SIG-M5 (cell line): ENCODE measurements at places on chromosomes 12 and 14.

GRCh38 chr14:89091781-89092180 lies 267.3 kb downstream of the TTC8 start:
- no peak for DNase-seq

DNA sequence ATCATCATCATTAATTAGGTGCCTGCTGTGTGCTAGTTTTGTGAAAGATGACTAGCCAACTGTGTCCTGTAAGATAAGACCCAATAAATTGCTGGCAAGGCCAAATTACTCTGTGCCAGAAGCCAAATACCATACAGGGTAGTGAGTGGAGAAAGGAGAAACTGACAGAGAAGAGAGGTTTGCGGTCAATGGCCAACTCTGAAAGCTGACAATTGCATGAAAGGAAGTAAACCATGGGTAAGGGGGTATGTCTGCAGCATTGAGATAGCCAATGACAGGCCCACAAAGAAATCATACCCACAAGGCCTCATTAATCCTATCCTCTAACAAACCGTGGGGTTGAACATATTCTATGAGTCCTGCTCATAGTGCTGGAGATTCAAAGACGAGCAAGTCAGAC lies 236.6 kb upstream of the CCDC196 start:
- DNase-seq, result no peak

DNA sequence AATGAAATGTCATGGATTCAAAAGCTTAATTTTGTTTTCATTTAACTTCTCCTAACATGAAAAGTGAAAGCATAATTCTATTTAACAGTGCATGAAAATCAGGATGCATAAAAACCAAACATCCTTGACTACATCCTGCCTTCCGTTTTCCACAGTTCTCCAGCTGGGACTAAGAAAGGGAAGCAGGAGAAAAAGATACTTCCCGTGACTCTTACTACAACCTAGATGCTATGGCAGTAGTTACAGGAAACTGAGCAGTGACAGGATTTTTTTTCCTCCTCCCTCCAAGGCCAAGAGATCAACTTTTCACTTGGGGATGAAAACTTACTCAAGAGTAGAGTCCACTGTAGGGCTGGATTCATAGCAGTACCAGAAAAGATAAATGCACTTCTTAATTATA lies 2.6 kb downstream of the EXOC5 start:
- DNase-seq, result no peak

DNA sequence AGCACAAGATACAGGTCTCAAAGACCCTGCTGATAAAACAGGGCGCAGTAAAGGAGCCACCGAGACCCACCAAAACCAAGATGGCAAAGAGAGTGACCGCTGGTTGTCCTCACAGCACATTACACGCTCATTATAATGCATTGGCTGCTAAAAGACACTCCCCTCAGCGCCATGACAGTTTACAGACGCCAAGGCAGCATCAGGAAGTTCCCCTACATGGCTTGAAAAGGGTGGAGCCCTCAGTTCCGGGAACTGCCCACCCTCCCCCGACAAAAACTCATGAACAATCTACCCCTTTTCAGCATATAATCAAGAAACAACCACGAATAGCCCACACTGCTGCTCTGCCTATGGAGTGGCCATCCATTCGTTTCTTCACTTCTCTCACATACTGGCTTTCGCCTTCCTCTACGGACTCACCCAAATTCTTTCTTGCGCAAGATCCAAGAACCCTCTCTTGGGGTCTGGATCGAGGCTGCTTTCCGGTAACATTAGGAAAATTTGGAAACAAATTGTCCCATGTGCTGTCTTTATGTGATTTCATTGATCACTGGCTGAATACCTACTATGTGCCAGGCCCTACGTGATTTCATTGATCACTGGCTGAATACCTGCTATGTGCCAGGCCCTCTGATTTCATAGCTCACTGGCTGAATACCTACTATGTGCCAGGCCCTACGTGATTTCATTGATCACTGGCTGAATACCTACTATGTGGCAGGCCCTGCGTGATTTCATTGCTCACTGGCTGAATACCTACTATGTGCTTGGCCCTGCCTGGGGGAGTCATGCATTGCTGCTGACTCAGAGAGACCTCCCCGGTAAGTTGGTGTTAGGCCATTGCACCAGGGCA lies 126.4 kb downstream of the PIWIL1 start:
- no peak for DNase-seq

- no peak for DNase-seq
Observed at GRCh38 chr12:32659908-32660440, 19.1 kb upstream of the DNM1L start.

GRCh38 chr14:37027188-37027824 lies 145.1 kb downstream of the SLC25A21 start:
- no peak for DNase-seq

DNA sequence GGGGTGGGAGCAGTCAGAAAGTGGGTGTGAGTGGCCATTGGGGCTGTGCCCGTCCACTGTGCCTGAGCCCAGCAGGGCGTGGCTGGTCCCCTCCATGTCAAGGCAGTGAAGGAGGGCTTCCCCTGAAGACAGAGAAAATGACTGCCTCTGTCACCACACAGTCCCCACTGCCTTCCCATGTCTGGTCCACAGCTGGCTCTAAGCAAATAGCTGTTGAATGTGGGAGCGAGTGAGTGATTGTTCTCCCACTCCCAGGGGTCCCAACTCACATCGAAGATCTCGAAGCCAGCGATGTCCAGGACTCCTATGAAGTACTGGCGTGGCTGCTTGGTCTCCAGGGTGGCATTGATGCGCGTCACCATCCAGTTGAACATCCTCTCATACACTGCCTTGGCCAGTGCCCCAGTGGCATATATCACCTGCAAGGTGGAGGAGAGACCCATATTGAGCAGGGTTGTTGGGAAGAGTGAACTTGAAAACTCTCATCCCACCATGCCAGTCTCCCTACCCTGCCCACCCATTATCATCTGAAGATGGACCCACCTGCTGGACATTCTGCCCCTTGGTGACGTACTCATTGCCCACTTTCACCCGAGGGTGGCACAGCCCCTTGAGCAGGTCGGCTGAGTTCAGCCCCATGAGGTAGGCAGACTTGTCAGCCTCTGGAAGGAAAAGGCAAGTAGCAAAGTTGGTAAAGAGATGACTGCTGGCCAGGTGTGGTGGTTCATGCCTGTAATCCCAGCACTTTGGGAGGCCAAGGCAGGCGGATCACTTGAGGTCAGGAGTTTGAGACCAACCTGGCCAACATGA lies 6.6 kb downstream of the MYH7 start:
- DNase-seq, result no peak

DNA sequence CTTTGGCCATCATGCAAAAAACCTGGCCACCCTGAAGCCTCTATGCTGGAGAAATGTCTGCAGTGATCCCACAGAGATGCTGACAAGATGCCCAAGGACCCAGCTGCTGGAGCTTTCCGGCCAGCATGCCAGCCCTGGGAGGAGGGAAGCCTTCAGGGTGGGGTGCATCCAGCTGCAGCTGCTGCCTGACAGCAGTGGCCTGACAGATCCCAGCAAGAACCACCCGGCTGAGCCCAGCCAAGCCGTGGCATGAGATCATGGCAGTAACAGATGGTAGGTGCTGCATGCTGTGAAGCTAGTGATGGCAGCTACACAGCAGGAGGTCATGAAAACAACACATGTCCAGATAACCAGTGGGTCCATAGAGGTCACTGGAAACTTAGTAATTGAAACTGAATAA lies 13.8 kb downstream of the CLBA1 start:
- DNase-seq, result no peak

DNA sequence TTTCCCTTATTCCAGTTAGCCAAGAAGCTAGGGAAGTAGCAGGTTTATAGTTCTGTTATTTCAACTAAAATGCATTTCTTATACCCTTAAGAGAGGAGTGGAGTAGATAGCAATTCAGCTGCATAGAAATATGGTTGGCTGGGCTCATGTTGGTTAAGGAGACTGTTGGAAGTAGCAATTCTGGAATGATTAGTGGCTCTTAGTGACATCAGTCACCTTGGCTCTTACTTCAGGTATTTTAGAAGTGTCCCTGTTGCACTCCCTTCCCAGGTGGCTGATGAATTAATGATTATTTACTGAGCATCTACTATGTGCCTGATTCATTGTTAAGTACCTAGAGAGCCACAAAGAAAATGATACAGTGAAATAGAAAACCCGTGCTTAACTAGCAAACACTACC lies 128.1 kb downstream of the MGST1 start:
- DNase-seq, result no peak

GRCh38 chr12:99224237-99224636 lies 423.3 kb upstream of the GARIN6 start:
- DNase-seq, result no peak

GRCh38 chr14:104388011-104388521 lies 191.5 kb upstream of the C14orf180 start:
- no peak for DNase-seq

DNA sequence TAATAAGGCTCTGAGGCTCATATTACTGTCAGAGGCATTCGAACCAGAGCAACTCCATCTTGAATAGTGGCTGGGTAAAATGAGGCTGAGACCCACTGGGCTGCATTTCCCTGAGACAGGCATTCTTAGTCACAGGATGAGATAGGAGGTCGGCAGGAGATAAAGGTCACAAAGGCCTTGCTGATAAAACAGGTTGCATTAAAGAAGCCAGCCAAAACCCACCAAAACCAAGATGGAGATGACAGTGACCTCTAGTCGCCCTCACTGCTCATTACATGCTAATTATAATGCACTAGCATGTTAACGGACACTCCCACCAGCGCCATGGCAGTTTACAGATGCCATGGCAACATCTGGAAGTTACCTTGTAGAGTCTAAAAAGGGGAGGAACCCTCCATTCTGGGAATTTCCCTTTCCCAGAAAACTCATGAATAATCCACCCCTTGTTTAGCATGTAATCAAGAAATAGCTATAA lies 18.1 kb upstream of the PRICKLE1 start:
- no peak for DNase-seq

- no peak for DNase-seq
Observed at GRCh38 chr12:79763766-79764452, 73.1 kb upstream of the PAWR start.

DNA sequence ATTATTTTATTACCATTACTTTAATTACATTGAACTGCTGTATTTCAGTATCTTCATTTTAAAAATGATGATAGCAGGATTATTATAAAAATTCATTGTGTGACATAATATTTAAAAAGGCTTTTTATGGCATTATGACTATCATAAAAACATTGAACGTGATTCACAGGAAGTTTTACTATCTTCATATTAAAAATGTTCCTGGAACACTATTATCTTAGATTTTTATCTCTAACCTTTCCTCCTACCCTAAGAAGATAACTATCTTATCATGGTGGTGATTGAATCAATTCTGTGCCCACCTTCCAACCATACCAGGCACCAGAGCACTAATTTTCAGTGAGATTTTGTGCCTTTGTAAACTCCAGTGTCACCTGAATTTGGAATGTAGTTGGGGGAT lies 16.2 kb downstream of the LRRC9 start:
- DNase-seq, result no peak

GRCh38 chr14:60093080-60093479 lies 1.4 kb downstream of the PCNX4 start:
- DNase-seq, result no peak

DNA sequence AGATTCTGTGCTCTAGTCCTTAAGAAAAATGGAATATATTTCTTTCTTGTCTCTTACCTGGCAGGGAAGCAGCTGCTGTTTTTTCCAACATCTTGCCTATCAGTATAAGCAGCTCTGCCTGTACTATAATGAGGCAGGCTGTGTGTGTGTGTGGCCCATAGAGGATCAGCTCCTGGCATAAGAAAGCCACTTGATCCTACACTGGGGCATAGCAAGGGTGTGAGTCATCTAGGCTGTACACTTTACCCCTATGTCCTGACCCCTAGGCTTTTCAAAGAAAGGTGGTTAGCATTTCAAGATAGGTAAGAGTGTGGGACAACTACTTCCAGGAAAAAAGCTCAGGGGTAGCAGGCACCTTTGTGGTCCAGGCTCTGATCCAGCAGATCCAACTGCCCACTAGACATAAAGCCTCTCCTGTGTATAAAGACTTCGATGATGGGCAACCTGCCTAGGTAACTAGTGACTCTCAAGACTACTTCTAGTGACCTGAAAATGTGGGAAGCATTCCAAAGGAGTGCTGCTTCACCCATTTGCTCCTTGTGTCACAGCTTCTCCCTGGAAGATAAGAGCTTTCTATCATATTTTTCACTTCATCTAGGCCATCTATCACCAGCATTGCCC lies 4.9 kb upstream of the SENP1 start:
- no peak for DNase-seq

GRCh38 chr12:105705765-105706164 lies 375.3 kb downstream of the C12orf75 start:
- no peak for DNase-seq
